ENCODE measurements at places on chromosomes 3 and 15. TPM values are rescaled to one million over a fixed set of nuclear protein-coding genes. Genes with fewer than 3 reads are reported as not detected.

DNA sequence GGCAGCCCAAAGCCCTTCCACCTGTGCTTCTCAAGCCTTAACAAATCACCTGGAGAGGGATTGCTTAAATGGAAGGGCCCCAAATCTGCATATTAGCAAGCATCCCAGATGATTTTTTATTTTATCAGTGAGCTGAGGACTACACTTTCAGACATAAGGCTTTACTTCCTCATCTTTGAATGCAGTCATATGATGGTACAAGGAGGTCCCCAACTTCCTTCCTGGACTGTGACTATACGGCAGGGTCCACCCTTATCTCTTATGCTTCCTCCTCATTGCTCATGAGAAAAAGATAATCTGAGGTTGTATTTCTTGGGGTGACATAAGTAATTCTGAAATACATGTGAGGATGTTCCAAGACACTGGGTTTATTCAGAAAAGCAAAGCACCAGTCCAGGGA, 13.7 kb upstream of the HEG1 start:
- DNase-seq = no peak

DNA sequence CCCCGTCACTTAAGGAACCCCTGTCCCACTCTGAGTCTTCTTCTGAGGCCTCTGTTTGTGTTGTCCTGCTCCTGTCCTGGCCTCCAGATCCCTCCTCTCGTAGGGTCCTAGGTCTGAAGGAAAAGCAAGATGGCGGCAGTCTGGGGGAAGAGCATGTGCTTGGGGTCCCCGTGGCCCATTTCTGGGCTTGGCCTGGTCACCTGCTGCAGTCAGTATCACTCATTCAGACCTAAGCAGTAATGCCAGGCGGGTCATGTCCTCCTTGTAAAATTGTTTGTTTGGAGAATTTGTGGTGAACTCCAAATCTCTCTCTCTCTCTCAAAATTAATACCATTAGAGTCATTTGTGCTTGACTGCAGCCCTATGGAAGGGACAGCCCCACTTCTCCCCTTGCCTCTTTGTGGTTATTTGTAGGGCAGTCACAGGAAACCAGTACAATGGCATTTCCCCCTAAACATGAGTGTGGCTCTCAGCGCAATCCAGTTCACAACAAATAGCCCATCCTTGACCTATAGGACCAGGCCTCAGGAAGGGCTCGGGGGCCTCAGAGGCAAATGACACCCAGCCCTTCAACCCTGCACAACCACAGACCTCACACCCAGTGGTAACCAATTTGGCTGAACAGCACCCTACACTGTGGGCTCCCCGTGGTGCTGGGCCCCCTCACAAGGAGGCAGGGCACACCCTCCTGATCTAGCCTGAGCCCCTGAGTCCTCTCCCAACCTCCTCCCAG, 173.5 kb downstream of the OR4M2 start:
- no peak for DNase-seq

- DNase-seq = no peak
Observed at GRCh38 chr15:27660676-27661075, 438.4 kb downstream of the OCA2 start.

DNA sequence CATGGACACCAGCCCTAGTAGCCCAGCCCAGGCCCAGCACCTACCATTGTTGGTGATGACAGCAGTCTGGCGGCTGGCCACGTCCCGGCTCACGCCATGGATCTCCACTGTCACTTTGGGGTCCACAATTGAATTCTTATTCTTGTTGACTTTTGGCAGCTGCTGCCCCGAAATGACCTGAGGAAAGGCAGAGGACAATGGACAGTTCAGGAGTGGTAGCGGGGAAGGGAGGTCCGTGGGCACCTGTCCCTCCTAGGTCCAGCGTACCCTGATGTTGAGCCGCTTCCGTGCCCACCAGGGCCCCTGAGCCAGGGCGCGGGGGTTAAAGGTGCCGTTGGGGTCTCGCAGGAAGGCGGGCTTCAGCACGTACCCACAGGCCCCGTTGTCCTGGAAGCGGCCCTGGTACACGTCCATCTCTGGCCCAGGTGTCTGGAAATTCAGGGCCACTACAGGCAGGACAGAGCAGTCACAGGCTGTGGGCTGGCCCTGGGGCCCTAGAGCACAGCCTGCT, 17.7 kb downstream of the VILL start:
- no peak for DNase-seq

DNA sequence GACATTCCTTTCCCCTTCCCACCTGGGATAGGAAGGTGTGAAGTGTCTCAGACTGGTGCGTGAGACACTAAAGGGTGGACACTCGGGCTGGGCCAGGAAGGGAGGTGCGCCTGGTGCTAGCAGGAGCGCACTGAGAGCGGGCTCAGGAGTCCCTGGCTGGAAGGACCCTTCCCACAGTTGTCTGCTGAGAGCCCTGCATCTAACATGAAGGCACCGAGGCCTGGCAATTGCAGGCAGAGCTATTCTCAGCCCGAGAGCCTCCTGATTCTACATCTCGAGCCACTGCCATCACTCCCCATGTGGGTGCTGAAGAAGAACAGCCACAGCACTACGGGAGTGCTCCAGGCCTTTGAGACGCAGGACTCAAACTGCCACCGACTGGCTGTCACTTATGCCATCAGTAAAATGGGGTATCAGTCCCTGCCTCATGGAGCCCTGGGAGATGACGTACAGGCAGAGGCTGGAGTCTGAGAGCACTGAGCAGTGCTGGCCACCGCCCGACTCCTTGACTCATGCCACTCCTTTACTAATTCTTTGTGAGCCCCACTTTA, 159.4 kb downstream of the KLF13 start:
- DNase-seq = no peak

Gene MOBP
- polyA plus RNA-seq = 1.0 TPM

- no peak for DNase-seq
Observed at GRCh38 chr3:175349168-175349567, 490.0 kb downstream of the NAALADL2 start.

Gene GOLGA8A
- 113 TPM for polyA plus RNA-seq

Gene SCG5
- 6.6 TPM for polyA plus RNA-seq

DNA sequence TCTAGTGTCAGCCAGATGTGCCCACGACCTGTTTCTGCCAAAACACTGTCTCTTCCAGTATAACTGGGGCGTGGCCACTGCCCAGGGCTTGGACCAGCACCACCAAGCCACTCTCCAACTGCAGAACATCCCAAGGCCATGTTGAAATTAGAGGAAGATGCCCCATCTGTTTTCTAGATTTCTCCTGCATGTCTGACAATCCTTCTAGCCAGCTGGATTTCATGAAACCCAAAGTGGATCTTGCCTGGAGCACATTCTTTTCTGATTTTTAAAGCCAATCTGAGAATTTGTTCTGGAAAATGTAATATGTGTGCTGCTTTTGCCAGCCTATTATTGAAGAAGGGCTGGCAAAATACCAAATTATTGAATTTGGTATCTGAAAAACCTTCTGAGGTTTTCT, 182.5 kb downstream of the SLCO3A1 start:
- DNase-seq = no peak

DNA sequence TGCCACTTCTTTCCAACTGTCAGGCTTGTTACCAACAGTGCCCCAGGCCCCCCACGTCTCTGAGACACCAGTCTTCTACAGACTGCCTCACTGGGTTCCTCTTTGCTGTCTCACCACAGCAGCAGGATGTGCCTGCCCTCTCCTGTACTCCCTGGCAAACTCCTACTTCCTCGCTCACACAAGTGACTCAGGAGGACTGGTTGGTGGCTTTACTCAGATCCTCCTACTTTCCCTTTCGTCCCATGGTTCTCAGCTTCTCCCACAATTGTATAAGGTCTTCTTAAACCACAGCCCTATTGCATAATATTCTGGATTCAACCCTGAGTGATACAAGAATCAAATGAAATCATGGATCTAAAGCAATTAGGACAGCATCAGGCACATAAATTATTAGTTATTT, 246.6 kb upstream of the PROK2 start:
- no peak for DNase-seq

DNA sequence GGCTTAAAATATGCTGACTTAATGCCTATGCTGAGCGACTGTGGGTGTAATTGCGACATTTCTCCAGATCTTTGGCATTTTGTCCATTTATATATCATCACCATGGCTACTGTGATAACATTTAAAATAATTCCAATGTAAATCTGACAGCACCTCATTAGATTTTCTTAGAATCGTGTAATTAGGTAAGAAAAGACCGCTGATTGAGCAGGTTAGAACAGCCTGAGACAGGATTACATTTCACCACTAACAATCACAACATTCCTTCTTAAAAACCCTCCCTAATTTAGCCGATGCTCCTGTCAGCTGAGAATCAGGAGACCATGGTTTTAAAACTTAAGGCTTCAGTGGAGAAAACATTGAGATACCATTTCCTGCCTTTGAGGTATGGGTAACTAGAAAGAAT, 455.3 kb upstream of the PDZRN3 start:
- DNase-seq = no peak

Gene KBTBD13
- 0.10 TPM for polyA plus RNA-seq

Gene HTD2
- polyA plus RNA-seq = 11.3 TPM

Gene RPL39L
- 8.5 TPM for polyA plus RNA-seq

Gene MFGE8
- 193 TPM for polyA plus RNA-seq

Gene ERICH6
- not detected for polyA plus RNA-seq

DNA sequence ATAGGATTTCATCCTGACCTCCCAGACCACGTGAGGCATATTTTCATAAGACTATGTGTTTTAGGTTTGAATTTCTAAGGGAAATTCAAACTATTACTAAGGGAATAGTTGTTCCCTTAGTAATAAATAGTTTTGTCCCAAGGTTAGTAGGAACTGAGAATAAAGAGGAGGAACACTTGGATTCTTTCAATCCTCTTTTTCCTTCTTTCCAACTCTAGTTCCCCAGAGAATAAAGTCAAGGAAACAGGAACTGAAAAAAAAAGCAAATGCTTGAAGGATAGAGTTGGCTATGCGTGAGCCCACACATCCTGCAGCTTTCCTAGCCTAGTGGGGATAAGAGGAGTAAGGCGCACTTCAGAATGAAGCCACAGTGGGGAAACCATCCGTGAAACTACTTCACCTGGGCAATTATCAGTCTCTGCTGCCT, 312.1 kb upstream of the TGFBR2 start:
- no peak for DNase-seq

DNA sequence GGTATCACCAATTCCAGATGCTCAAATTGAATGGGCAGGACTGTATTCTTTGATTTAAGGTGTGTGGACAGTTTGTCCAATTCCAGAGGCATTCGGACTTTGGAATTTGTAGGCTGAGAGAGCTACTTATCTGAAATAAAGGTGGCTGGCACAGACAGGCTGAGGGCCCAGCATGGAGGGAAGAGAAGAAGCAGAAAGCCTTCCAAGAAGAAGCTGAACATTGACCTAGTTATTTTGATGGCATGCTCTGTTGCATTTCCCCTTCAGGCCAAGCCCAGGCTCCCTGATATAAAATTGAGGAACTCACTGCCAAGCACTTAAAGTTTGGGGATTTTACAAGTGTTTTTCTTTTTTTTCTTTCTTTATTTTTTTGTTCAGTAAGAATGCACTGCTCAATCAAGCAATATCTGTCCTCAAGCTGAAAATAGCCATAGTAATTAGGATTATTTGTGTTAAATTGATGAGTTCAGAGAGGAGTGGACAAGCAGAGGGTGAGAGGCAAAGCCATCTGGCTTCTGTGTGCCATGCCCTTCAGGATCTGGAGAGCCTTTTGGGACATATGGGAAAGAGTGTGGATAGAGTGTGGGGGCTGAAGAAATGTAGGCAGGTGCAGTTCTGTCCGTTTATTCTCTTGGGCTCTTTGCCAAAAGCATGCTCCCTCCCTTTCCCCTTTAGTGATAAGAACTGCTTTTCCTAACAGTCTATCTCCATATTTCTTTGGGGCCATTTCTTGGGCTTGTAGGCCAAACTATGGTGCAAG, 148.9 kb downstream of the OXSM start:
- no peak for DNase-seq

GRCh38 chr3:18900994-18901393, 247.3 kb upstream of the KCNH8 start:
- DNase-seq = peak; percentile 7

- DNase-seq = peak; percentile 82
Observed at GRCh38 chr15:40106203-40107161, 2.2 kb downstream of the BMF start.

Gene COL6A5
- 0.04 TPM for polyA plus RNA-seq

- DNase-seq = no peak
Observed at GRCh38 chr3:160929595-160929994, 173.6 kb downstream of the PPM1L start.

- DNase-seq = no peak
Observed at GRCh38 chr15:31403096-31403495, 76.5 kb downstream of the KLF13 start.

Gene SAMMSON
- polyA plus RNA-seq = 0.23 TPM

DNA sequence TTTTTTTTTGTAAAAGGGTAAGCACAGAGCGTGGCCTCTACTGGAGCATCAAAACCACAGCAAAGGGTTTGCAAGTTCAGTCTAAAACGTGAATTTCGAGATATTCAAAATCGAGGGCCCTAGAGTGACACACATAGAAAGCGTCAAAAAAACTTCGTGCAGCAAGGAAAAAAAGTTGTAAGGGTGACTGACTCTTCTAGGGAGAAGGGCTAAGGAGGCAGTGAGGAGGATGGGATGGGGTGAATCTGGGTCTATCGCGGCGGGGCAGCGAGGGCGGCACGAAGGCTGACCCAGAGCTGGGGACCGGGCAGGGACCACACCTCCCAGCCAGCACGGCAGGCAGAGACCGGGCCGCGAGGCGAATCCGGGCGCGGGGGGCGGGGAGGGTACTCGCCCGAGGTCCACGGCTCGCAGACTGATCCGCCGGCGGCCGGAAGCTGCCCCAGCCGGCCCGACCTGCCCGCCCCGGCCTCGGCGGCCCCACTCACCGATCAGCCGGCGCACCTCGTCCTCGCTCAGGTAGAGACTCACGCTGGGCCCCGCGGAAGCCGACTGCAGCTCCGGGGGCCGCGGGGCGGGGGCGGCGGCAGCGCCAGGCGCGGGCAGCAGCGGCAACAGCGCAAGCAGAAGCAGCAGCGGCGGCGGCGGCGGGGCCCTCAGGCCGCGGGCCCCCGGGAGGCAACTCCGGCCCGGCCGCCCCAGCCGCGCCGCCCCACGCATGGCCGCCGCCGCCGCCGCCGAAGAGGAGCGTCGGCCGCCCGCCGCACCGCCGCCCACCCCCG, 533 bp downstream of the RYK start:
- DNase-seq = peak; percentile 56

- no peak for DNase-seq
Observed at GRCh38 chr3:72338082-72338941, 509.9 kb downstream of the SHQ1 start.

DNA sequence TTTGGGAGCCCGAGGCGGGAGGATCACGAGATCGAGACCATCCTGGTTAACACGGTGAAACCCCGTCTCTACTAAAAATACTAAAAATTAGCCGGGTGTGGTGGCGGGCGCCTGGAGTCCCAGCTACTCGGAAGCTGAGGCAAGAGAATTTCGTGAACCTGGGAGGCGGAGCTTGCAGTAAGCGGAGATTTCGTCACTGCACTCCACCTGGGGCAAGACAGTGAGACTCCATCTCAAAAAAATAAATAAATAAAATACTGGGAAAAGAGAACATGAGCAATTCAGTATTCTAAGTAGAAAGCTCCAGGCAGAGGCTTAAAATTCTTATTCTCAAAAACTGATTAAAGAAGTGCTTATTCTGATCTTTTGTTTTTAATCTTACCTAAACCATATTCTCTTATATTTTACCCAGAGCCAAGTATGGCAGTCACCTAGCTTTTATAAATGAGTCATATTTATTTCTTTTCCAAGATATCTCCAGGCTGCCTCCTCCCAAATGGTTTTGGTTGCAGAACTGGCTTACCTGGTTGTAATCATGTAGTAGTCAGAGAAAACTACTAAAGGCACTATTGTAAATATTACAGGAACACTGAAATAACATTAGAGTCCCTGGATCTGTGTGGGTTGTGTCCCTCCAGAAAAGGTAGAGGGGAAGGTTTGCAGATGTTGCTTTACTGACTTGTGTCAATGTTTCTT, 45.8 kb upstream of the DYNC1LI1 start:
- DNase-seq = no peak
